ENCODE measurements at places on chromosomes 6 and 20. TPM values are rescaled to one million over a fixed set of nuclear protein-coding genes. Genes with fewer than 3 reads are reported as not detected.

The RNF182 gene
- total RNA-seq: 11.6 TPM

The TIAM2 gene
- 15.6 TPM for total RNA-seq

The RIPPLY2 gene
- total RNA-seq: 2.9 TPM

The EDN3 gene
- 6.5 TPM for total RNA-seq

The RGS17 gene
- 40.8 TPM for total RNA-seq

The ADGRF5 gene
- 28.2 TPM for total RNA-seq

The AIF1 gene
- 35.5 TPM for total RNA-seq

The PTCRA gene
- total RNA-seq: not detected

The CDH4 gene
- total RNA-seq: 5.8 TPM

The BHLHE23 gene
- total RNA-seq: not detected

The ATAT1 gene
- total RNA-seq: 27.2 TPM

The SLC22A2 gene
- total RNA-seq: 39.2 TPM

The OR2H2 gene
- not detected for total RNA-seq

The PNLDC1 gene
- total RNA-seq: 0.22 TPM

The OVOL2 gene
- total RNA-seq: 0.40 TPM

The PLCB4 gene
- total RNA-seq: 17.1 TPM

The CCN6 gene
- not detected for total RNA-seq

The GPLD1 gene
- 13.1 TPM for total RNA-seq

The KIZ gene
- 27.5 TPM for total RNA-seq

The SLC17A9 gene
- 0.69 TPM for total RNA-seq

The PACRG gene
- total RNA-seq: 9.5 TPM

The ALDH8A1 gene
- 1.1 TPM for total RNA-seq

The HAO1 gene
- not detected for total RNA-seq

The BTN1A1 gene
- total RNA-seq: not detected

The HLA-DOB gene
- 0.20 TPM for total RNA-seq

The C6orf141 gene
- 1.4 TPM for total RNA-seq

The ESF1 gene
- 20.6 TPM for total RNA-seq

The EYA4 gene
- 2.3 TPM for total RNA-seq

The EYS gene
- 3.5 TPM for total RNA-seq

The PGBD1 gene
- 9.7 TPM for total RNA-seq
